Mesothelial cell of epicardium (in vitro differentiated cells): ENCODE measurements at places on chromosomes 6 and 20. TPM values are rescaled to one million over a fixed set of nuclear protein-coding genes. Genes with fewer than 3 reads are reported as not detected.
A peak's percentile ranks its signal among the peaks of the same experiment; 100 is the strongest.

GRCh38 chr20:7772371-7772770 is 167.9 kb downstream of the HAO1 start:
- peaks cover 1% of the 10 kb centered on the region for H3K36me3 ChIP-seq
- DNase-seq: no peak
- no peaks in the 10 kb centered on the region for H3K27me3 ChIP-seq
- no peak overlapping the region for H3K27ac ChIP-seq
- no peak overlapping the region for H3K4me3 ChIP-seq
- peaks cover 3% of the 10 kb centered on the region for H3K4me1 ChIP-seq

DNA sequence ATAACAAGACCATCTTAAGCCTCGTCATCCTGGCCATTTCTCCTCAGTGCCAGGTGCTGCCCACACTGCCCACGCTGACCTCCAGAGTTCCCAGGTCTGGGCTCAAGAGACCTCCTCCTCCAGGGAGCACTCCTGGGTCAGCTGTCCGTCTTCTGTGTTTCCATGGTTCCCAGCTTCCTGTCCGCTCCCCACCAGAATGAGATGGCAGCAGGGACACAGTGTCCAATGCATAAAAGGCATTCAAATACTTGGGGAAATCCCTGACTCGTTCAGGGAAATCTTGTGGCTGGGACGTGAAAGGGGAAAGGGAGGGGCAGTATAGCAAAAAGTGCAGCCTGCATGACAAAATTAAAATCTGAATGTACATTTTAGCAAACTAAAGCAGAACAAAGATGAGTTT is 54.3 kb downstream of the SLC23A2 start:
- peaks cover 11% of the 10 kb centered on the region for H3K36me3 ChIP-seq
- no peak overlapping the region for H3K4me3 ChIP-seq
- no peak for DNase-seq
- peaks cover 8% of the 10 kb centered on the region for H3K4me1 ChIP-seq
- no peak overlapping the region for H3K27ac ChIP-seq
- no peaks in the 10 kb centered on the region for H3K27me3 ChIP-seq

- H3K27me3 ChIP-seq: peaks cover 45% of the 10 kb centered on the region
- H3K4me1 ChIP-seq: no peaks in the 10 kb centered on the region
- no peak overlapping the region for H3K27ac ChIP-seq
- H3K36me3 ChIP-seq: no peaks in the 10 kb centered on the region
Measured at GRCh38 chr6:159056003-159056402, 11.2 kb upstream of the TAGAP start.

Gene NELFE
- 55.5 to 60.0 TPM (median 59.8 TPM) in 3 replicates for total RNA-seq

Gene DYNLT2
- 1.7 to 2.7 TPM (median 2.4 TPM) in 3 replicates for total RNA-seq

DNA sequence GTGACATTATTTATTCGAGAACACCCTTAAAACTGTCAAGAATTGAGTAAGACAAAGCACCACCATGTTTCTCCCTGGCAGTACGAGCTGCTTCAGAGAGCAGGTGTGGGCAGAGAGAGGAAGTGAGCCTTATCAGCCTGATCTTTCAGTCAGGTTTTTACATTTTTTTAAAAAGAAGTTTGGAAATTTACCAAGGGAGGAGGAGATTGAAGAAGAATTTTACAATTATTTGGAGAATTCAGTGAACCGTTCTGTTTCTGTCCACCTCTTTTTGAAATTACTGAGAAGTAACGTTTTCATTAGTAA is 75.5 kb downstream of the ZDHHC14 start:
- H3K36me3 ChIP-seq: peaks cover 5% of the 10 kb centered on the region
- peak overlapping the region; percentile 67 for H3K27ac ChIP-seq
- DNase-seq: no peak
- no peaks in the 10 kb centered on the region for H3K27me3 ChIP-seq

DNA sequence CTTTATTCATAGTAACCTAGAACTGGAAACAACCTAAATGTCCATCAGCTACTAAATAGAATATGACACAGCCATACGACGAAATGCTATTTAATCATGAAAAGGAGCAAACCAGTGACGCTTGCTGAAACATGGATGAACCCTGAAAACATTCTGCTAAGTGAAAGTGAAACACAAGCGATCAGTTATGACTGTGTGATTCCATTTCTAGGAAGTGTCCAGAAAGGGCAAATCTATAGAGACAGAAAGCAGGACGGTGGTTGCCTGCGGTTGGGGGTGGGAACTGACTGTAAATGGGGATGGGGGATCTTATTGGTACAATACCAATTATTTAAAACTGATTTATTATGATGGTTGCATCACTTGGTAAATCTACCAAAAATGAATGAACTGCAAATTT is 126.8 kb downstream of the IPCEF1 start:
- no peaks in the 10 kb centered on the region for H3K36me3 ChIP-seq
- H3K27ac ChIP-seq: no peak overlapping the region
- H3K27me3 ChIP-seq: no peaks in the 10 kb centered on the region
- DNase-seq: no peak
- no peak overlapping the region for H3K4me3 ChIP-seq
- H3K4me1 ChIP-seq: no peaks in the 10 kb centered on the region

DNA sequence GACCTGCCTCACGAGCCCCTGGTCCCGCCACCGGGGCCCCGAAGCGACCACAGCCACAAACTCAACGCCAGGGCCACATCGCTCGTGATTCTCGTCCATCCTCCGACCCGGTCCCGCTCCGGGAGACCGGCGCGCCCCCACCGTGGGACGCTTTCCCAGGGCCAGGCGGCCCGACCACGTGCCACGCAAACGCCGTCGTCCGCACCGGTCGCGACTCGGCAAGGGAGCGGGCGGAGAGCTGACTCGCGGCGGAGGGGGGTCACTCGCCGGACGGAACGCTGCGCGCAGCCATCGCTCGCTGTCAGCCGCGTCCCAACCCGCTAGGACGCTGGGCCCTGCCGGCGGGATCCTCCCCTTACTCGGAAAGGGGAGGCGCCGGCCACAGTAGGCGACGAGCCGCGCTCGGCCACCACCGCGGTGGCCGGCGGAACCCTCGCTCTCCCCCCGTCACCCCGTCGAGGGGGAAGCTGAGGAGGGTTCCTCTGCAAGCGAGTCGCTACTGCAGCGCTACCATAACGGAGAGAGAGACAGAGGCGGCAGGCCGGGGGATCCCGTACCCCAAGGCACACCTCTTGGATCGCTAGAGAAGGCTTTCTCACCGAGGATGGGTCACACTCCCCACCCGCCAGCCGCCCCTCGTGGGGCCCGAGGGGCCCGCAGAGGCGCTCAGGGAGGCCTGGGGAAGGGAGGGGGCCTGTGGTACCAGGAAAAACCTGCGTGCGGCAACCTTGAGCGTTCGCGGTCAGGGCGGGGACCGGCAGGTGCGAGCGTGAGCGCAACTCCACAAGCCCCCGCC is 511.8 kb upstream of the ZNF337 start:
- H3K27ac ChIP-seq: no peak overlapping the region
- H3K4me1 ChIP-seq: peaks cover 6% of the 10 kb centered on the region
- peak overlapping the region; percentile 52 for H3K4me3 ChIP-seq
- peak; percentile 49 for DNase-seq

Gene BMP7
- total RNA-seq: 22.2 to 23.8 TPM (median 23.0 TPM) in 3 replicates

DNA sequence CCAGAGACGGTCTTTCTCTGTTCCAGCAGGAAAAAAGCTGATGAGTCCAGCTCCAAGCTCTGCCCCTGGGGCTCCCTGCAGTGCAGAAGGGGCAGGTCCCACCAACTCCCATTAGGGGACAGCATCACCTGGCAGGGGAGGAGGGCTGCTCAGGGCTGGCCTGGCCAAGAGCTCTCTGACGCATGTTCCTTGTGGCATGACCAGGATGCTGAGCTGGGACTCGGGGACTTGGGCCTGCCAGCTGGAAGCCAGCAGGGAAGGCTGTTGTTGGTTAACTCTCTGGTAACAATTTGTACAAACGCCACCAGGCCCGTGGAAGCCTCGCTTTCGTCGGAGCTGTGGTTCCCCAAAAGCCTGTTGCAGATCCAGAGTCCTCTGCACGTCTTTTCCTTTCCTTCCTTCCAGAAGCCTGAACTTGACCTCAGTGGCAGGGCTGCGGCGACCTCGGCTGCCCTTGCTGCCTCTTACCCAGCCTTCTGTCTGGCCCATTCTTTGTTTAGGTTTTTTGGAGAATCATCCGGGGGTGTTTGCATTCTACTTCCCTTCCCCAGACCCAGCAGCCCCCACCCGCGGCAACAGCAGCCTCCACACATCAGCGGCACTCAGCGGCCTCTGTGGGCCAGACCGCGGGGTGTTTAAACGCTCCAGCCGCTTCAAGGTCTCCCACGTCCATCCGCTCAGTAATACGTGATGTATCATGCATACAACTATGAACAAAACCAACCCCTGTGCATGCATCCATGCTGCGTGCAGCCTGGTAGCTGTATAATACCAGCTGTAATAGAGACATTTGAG is 63.3 kb downstream of the GNAS-AS1 start:
- peaks cover 71% of the 10 kb centered on the region for H3K27me3 ChIP-seq
- no peak for DNase-seq

DNA sequence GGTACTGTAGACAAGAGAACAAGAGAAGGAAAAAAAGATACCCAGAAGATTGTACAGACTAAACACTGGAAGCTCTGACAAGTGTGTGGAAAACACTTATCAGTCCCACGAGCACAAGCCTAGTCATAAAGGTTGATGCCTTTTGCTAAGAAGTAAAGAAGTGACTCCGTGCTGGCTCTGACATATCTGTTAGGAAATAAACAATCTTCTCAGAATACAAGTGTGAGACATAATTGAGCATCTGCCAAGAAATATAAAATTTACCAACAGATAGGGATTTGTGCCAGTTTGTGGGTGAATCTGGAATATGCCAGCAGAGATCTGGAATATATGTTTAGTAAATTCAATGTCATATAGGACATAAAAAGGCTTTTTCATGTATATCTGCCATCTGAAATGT is 258.7 kb upstream of the RNF217 start:
- H3K36me3 ChIP-seq: no peaks in the 10 kb centered on the region
- DNase-seq: no peak
- H3K27me3 ChIP-seq: no peaks in the 10 kb centered on the region
- H3K4me3 ChIP-seq: no peak overlapping the region

Gene EMILIN3
- 5.0 to 5.6 TPM (median 5.2 TPM) in 3 replicates for total RNA-seq

Gene THBD
- 0.68 to 0.85 TPM (median 0.82 TPM) in 3 replicates for total RNA-seq

- DNase-seq: no peak
- H3K4me3 ChIP-seq: no peak overlapping the region
- H3K36me3 ChIP-seq: no peaks in the 10 kb centered on the region
- no peak overlapping the region for H3K27ac ChIP-seq
- H3K4me1 ChIP-seq: no peaks in the 10 kb centered on the region
- H3K27me3 ChIP-seq: peaks cover 37% of the 10 kb centered on the region
Measured at GRCh38 chr6:137465378-137466009, 28.7 kb downstream of the OLIG3 start.

Gene OPRM1
- not detected in 3 replicates for total RNA-seq

Gene HAO1
- total RNA-seq: not detected in 3 replicates

GRCh38 chr20:36792422-36792821 is 18.9 kb upstream of the DSN1 start:
- no peaks in the 10 kb centered on the region for H3K4me1 ChIP-seq
- H3K36me3 ChIP-seq: peaks cover 37% of the 10 kb centered on the region
- no peak for DNase-seq
- no peaks in the 10 kb centered on the region for H3K27me3 ChIP-seq
- H3K4me3 ChIP-seq: no peak overlapping the region

GRCh38 chr6:167533851-167534250 is 209.0 kb downstream of the TTLL2 start:
- DNase-seq: no peak
- no peak overlapping the region for H3K27ac ChIP-seq
- H3K4me3 ChIP-seq: no peak overlapping the region
- peaks cover 6% of the 10 kb centered on the region for H3K4me1 ChIP-seq
- H3K36me3 ChIP-seq: no peaks in the 10 kb centered on the region

Gene RPP40
- 6.8 to 7.2 TPM (median 6.9 TPM) in 3 replicates for total RNA-seq

GRCh38 chr6:109478841-109479624 is 4.0 kb downstream of the ZBTB24 start:
- DNase-seq: no peak
- peak overlapping the region; percentile 55 for H3K27ac ChIP-seq
- H3K4me1 ChIP-seq: peaks cover 38% of the 10 kb centered on the region
- H3K27me3 ChIP-seq: no peaks in the 10 kb centered on the region
- peak overlapping the region; percentile 4 for H3K4me3 ChIP-seq
- H3K36me3 ChIP-seq: peaks cover 34% of the 10 kb centered on the region

- H3K4me1 ChIP-seq: no peaks in the 10 kb centered on the region
- H3K27ac ChIP-seq: no peak overlapping the region
- DNase-seq: no peak
- no peak overlapping the region for H3K4me3 ChIP-seq
Measured at GRCh38 chr20:63502671-63503172, 3.8 kb upstream of the EEF1A2 start.

DNA sequence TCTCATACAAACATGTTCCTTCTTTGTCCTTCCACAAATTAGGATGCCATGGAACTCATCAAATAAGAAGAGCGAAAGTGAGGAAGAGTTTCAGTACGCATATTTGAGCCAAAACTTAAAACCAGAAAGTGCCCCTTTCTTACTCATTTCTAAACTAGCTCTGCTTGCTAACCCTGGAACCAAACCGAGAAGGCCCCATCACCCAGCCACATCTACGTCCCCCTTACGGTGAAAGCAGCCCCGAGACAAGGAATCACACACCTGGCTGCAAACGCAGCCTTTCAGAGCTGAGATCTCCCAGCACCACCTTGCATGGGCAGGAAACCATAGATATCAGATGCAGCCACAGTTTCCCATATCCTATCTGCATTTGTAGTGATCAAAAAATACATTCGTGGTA is 28.5 kb downstream of the TRERF1 start:
- no peak for DNase-seq
- H3K27me3 ChIP-seq: no peaks in the 10 kb centered on the region
- H3K36me3 ChIP-seq: peaks cover 7% of the 10 kb centered on the region
- H3K4me1 ChIP-seq: peaks cover 2% of the 10 kb centered on the region
- H3K27ac ChIP-seq: no peak overlapping the region

Gene CLIC5
- 1.8 to 2.4 TPM (median 2.1 TPM) in 3 replicates for total RNA-seq

Gene CASS4
- total RNA-seq: 0.67 to 0.78 TPM (median 0.72 TPM) in 3 replicates

DNA sequence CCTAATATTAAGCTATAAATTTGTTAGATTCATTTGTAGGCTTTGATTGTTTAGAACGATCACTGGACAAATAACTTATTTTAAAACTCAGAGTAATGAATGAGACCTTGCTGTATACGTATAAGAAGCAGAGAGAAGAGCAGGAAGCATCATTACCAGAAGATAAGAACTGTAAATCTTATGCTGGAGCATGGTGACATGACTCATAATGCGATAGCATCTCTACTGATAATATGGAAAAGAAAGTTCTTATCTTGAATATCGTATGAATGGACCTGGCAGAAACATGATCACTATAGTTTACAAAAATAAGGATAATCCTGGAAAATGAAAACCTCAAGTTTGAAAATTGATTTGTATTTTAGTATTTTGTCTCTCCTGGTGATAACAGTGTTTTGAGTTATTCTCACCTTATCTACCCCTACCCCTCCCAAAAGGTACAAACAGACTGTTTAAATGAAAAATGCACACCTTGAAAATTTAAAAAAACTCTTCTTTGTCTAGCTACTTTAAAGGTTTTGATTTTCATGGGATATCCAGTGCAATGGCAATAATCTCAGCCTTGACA is 2.0 kb upstream of the ZSCAN26 start:
- H3K4me1 ChIP-seq: peaks cover 9% of the 10 kb centered on the region
- H3K4me3 ChIP-seq: no peak overlapping the region
- peak overlapping the region; percentile 19 for H3K27ac ChIP-seq
- no peaks in the 10 kb centered on the region for H3K36me3 ChIP-seq
